ENCODE measurements at places on chromosomes 4 and X. TPM values are rescaled to one million over a fixed set of nuclear protein-coding genes. Genes with fewer than 3 reads are reported as not detected.

DNA sequence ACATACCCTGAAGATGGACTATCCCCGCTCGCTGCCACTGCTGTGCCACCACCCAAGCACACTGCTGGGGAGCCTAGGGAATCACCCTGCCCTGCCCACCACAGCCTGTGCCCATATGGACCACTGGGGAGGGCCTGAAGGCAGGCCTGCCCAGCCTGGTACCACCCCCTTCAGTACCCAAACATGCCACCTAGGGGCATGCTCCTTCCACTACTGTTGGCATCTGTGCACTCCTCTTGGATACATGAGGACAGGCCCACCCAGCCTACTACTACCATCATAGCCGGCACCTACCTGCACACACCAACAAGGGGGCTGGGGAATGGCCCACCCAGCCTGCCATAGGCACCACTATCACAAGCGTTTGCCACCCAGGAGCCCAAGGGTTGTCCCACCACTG, 30.1 kb upstream of the PRDX4 start:
- no peak for DNase-seq

DNA sequence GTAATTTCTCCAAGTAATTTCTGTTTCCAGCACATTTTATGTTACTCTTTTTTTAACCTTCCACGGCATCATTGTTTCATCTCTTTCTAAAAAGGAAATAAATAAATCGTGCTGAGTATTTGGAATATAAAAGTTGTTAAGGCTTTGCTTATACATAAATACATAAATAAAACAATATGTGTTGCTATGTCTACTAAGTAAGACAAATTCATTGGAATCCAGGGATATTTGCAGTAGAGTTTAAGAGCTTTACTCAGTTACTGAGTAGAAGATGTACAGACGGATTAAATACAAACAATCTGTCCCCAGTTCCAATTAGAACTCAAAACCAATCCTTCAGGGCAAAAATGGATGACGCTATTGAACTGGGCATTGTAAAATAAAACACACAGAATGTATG, 1.4 kb downstream of the ARHGAP24 start:
- DNase-seq = no peak

DNA sequence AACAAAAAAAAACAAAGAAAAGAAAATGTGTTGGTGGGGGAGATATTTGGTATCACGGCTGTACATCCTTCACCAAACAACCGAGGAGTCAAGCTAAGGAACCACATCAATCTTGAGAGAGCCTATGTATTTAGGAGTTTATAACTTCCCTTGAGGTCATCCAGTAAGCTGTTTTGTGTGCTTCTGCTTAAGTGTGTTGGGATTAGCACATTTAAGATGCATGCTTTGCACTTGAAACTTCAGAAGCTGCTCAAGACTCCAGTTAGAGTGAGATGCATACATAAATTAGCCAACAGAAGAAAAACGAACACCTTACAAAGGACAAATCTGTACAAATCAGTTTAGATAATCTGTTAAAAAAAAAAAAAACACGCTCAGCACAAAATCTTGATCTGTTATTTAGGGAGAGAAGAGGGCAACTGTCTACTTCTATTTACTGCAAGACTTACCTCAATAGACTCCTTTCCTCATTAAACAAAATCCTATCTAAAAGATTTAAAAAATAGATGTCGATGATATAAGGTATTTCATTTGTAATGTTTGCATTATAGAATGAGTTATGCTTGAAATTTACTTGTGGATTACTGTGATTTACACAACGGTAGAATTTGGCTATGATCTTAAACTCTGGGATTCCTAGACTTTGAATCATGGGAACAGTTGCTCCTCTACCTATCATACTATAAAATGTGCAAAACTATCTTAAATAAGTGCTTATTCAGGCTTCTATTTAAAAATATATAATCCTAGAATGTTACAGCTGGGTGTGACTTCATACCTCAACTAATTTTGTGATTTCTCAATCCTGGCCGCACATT, 53.8 kb upstream of the NAP1L5 start:
- DNase-seq = no peak

- DNase-seq = peak; percentile 34
These were observed 10.9 kb upstream of the NALF2 start for GRCh38 chrX:69493193-69493592.

DNA sequence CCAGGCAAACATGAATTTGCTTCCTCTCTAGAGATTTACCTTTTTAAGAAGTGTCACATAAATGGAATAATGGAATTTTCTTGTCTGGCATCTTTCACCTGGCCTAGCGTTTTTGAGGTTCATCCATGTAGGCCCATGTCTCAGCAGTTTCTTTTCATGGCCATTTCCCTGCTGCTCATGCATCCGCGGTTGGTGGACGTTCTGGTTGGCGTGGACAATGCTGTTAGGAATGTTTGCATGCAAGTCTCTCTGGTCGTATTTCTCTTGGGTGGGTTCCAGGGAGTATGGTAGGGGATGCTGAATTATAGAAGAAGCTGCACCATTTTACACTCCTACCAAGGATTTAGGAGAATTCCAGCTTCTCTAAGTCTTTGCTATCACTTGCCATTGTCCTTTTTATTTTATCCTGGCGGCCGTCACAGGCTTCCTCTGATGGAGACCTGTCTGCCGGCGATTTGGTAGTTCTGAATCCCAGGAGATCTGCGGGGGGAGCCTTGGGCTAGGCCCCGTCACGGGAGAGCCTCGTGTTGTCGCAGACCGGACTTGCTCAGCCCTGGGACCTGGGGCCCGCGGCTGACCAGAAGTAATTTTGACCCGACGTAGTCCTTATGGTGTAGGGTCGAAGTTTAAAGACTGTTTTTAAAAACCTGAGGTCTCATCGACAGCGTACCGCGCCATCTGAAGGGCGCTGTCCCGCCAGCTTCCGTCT, 56.9 kb upstream of the TADA2B start:
- DNase-seq = no peak

- DNase-seq = no peak
These were observed 67.2 kb upstream of the ETNPPL start for GRCh38 chr4:108829966-108830492.

The MAPK10 gene
- 0.49 TPM for total RNA-seq

DNA sequence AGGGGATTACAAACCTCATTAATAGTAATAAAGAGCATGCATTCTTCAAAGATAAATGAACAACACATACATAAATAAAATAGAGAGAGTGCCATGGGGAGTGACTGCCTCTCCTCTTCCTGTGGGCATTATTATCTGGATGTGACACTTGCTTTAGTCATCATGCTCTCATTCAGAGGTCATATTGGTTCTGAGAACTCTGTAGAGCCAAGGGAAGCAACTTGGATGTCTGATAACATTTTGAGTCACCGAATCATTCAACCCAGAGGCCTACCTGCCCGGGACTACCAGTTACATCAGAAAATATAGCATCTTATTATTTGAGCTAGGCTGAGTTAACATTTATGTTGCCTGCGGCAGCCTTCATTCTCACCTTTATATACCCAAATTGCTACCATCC, 489.5 kb downstream of the STIM2 start:
- no peak for DNase-seq

DNA sequence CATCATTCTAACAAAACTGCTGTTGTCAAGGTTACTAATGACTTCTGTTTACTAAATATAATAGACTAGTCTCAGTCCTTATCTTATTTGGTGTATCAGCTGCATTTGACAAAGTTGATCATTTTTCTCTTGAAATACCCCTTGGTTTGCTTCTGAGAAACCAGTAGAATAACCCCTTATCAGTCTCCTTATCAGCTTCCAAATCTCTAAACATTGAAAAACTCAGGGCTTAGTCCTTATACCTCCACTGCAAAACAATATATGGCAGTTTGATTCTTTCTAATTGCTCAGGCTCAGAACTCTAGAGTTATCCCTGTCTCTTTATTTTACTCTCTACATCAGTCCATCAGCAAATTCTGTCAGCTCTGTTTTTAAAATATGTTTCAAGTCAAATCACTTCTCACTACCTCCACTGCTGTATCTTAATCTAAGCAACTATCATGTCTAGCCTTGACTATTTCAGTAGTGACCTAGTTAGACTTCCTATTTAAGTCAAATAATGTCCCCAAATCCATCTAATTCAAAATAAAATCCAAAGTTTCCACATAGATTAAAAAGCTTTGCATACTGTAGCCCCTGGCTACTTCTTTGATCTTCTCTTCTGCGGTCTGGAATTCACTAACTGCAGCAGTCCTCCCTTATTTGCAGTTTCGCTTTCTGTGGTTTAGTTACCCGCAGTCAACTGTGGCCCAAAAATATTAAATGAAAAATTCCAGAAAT, 87.1 kb upstream of the NPNT start:
- no peak for DNase-seq

GRCh38 chr4:77930154-77930639, 67.6 kb downstream of the MRPL1 start:
- DNase-seq = no peak

GRCh38 chrX:144006811-144007210, 122.9 kb downstream of the UBE2NL start:
- DNase-seq = no peak

DNA sequence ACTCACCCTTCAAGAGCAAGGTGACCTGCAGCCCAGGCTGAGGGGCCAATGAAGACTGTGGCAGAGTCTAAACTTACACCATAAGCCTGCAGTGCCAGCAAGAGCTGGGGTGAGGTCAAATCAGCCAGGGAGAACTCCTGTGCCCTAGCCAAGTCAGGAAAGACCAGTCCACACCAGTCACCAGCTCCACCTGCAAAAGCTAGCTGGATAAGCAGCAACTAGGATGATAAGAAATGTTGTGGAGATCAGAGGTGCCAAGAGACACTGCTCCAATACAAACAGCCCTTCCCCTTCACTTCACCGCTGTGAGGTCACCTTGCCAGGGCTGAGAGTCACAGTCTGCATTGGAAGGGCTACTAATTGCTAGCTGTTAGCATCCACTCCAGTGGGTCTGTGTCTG, 31.3 kb downstream of the NIPAL1 start:
- no peak for DNase-seq

- DNase-seq = peak; percentile 16
These were observed 74.3 kb downstream of the CAMK2D start for GRCh38 chr4:113687067-113687718.

GRCh38 chrX:413322-414201, 26.9 kb upstream of the PPP2R3B start:
- no peak for DNase-seq

GRCh38 chrX:50107470-50107869, 93.3 kb downstream of the AKAP4 start:
- no peak for DNase-seq

DNA sequence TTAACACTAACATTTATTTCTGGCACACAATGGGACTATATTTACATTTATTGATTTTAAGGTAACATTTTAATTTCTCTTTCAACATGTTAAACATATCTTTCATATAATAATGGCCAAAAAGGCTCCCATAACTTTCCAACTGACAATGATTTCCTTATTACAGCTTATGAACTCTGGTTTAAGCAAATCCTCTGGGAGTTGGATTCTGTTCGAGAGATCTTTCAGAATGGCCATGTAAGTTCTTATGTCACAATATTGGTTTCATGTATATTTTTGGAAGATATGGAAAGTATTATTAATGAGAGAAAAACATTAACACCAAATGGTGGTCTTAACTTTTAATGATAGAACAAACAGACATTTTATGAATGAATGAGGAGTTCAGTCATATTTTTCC, 4.1 kb downstream of the TDO2 start:
- DNase-seq = no peak

The SAGE1 gene
- total RNA-seq = not detected

The PDLIM3 gene
- 7.4 TPM for total RNA-seq

GRCh38 chrX:48684134-48684533, 535 bp downstream of the WAS start:
- no peak for DNase-seq

- no peak for DNase-seq
These were observed 75.3 kb upstream of the C1QTNF7 start for GRCh38 chr4:15352524-15352923.

The TRAM1L1 gene
- total RNA-seq = 0.19 TPM

The RPS6KA3 gene
- total RNA-seq = 49.4 TPM

All from activated T-cell treated with anti-CD3 and anti-CD28 coated beads, Interleukin-2, amount 50 U/mL, for 72 hours (primary cell).